ENCODE measurements at places on chromosomes 16 and 17. TPM values are rescaled to one million over a fixed set of nuclear protein-coding genes. Genes with fewer than 3 reads are reported as not detected.

Gene DVL2
- 37.0 TPM for total RNA-seq

Gene RPS15A
- total RNA-seq = 2,288 TPM

Gene TVP23A
- 0.13 TPM for total RNA-seq

Gene OTOA
- 0.10 TPM for total RNA-seq

Gene ASGR2
- not detected for total RNA-seq

Gene PRAC2
- total RNA-seq = not detected

Gene CALB2
- total RNA-seq = 5.3 TPM

Gene IL34
- total RNA-seq = 0.38 TPM

Gene SDK2
- 1.8 TPM for total RNA-seq

Gene GRIN2A
- 0.02 TPM for total RNA-seq

Gene SP6
- 5.9 TPM for total RNA-seq

Gene ESRP2
- 0.09 TPM for total RNA-seq

Gene PRR29
- total RNA-seq = 0.75 TPM

Gene STH
- not detected for total RNA-seq

Gene SBK1
- total RNA-seq = 0.32 TPM

Gene CLEC3A
- not detected for total RNA-seq

Gene PGAP3
- total RNA-seq = 7.9 TPM

Gene LHX1
- total RNA-seq = 0.96 TPM

Gene TM4SF5
- total RNA-seq = 0.39 TPM

Gene CRHR1
- 0.09 TPM for total RNA-seq

Data from A549 treated with Hydrocortisone at 1 μM for 4 hours (cell line).